ENCODE measurements at places on chromosomes 6 and 20. TPM values are rescaled to one million over a fixed set of nuclear protein-coding genes. Genes with fewer than 3 reads are reported as not detected.

The SMLR1 gene
- not detected for total RNA-seq

The TULP4 gene
- total RNA-seq: 18.8 TPM

The GGTLC1 gene
- not detected for total RNA-seq

The ADTRP gene
- total RNA-seq: 0.17 TPM

The CD93 gene
- not detected for total RNA-seq

The NHLRC1 gene
- 2.1 TPM for total RNA-seq

The RBBP8NL gene
- total RNA-seq: not detected

The ADGRF1 gene
- total RNA-seq: not detected

The MYB gene
- 0.45 TPM for total RNA-seq

The FAM209A gene
- total RNA-seq: not detected

The ULBP2 gene
- 6.6 TPM for total RNA-seq

The AHCY gene
- total RNA-seq: 151 TPM

The CRIP3 gene
- not detected for total RNA-seq

The HECA gene
- 7.7 TPM for total RNA-seq

The PRR18 gene
- not detected for total RNA-seq

The ZNF165 gene
- 0.45 TPM for total RNA-seq

The TBX18 gene
- 9.4 TPM for total RNA-seq
